Stimulated activated CD4-positive, alpha-beta T cell treated with anti-CD3 and anti-CD28 coated beads, TNF-alpha, amount 100 ng/mL, for 1 hour (primary cell): ENCODE measurements at places on chromosomes 5 and 9.

GRCh38 chr9:8844549-8844948 is 1045.0 kb upstream of the DMAC1 start:
- no peak for DNase-seq

GRCh38 chr5:177604116-177604521 is 4.2 kb downstream of the B4GALT7 start:
- DNase-seq: no peak

GRCh38 chr5:83034036-83034435 is 43.2 kb downstream of the TMEM167A start:
- no peak for DNase-seq

GRCh38 chr5:91521334-91521733 is 138.2 kb upstream of the ARRDC3 start:
- no peak for DNase-seq

- DNase-seq: no peak
These were observed 111.1 kb downstream of the WDR70 start for GRCh38 chr5:37490120-37490810.

GRCh38 chr9:21688108-21689102 is 114.0 kb upstream of the MTAP start:
- DNase-seq: no peak

DNA sequence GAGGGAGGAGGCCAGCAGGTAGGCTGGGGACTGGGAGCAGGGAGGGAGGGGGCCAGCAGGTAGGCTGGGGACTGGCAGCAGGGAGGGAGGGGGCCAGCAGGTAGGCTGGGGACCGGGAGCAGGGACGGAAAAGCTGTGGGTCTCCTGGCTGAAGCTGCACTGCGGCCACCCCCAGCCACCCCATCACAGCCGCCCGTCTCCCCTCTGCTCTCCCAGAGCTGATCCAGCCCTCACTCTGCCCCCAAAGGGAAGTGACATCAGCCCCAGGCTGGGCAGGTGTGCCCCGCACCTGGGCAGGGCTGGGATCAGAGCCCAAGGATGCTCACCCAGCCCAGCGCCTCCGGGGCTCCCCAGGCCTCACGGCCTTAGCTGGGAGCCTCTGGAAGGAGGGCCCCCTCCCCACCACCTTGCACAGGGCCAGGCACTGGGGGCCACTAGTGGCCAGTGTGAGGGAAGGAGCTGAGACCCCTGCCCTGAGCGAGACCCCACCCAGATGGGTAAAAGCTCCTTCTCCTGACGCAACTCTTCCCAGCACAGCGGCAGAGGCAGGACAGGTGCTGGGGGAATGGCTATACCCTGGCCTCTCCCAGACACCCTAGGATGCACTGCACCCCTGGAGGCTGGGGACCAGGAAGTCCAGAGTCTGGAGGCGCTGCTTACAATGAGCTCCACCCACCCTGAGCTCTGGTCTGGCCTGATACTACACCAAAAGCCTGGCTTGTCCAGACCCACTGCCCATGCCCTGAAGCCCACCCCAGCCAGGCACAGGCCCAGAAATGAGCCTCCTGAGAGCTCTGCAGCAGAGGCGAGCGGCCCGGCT is 11.6 kb downstream of the AGPAT2 start:
- DNase-seq: no peak

DNA sequence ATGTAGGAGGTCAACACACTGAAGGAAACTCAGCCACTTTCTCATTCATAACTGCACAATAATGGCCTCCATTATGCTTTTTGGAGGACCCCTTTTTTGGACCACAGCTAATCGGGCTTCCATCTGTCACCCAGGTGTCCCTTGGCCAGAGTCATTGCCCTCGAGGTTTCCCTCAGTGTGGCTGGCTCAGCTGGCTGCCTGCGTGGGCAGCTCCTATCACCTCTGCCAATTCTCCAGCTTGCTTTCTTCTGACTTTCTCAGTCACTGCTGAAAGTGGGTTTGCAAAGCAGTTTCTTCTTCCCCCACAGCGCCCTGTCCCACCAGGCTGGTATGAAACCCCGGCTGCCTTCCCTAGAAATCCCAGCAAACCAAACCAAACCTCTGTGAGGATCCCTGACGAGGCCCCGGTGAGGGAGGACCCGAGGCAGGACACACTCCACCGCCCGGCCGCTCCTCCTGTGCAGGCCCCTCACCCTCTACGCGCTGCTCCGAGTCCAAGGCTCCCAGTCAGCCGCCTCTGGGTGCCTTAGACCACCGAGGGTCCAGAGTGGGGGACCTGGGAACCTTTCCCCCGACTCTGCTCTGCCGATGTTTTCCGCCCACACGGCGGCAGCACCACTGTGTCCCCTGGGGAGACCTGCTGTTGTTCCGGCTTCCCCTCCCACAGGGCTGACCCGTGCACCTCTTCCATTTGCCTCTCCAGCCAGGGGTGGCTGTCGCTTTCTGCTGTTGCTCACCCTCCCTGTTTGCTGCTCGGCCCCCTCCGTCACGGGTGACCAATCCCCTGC is 109.5 kb downstream of the TENT4A start:
- DNase-seq: no peak

GRCh38 chr9:76452839-76453238 is 6.1 kb upstream of the GCNT1 start:
- no peak for DNase-seq

DNA sequence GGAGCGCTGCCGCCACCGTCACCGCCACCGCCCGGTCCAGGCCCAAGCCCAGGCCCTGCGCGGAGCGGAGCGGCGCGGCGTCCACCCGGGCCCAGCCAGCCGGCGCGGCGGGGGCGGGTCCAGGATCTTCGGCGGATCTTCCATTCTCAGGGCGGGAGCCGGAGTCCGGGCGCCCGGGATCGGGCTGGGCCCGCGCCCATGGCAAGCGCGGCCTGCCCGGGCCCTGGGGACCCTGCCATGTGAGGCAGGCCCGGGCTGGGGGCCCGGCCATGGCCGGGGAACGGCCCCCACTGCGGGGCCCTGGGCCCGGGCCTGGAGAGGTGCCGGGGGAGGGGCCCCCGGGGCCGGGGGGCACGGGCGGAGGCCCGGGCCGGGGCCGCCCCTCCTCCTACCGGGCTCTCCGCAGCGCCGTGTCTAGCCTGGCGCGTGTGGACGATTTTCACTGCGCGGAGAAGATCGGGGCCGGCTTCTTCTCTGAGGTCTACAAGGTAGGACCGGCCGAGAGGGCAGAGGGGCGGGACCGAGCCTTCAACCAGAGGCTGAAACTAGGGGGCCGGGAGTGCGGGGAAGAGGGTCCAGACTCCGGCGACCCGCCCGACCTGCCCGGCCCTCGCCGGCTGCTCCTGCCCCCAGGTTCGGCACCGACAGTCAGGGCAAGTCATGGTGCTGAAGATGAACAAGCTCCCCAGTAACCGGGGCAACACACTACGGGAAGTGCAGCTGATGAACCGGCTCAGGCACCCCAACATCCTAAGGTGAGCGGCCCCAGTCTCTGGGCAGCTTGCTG is 482 bp downstream of the TESK1 start:
- no peak for DNase-seq

DNA sequence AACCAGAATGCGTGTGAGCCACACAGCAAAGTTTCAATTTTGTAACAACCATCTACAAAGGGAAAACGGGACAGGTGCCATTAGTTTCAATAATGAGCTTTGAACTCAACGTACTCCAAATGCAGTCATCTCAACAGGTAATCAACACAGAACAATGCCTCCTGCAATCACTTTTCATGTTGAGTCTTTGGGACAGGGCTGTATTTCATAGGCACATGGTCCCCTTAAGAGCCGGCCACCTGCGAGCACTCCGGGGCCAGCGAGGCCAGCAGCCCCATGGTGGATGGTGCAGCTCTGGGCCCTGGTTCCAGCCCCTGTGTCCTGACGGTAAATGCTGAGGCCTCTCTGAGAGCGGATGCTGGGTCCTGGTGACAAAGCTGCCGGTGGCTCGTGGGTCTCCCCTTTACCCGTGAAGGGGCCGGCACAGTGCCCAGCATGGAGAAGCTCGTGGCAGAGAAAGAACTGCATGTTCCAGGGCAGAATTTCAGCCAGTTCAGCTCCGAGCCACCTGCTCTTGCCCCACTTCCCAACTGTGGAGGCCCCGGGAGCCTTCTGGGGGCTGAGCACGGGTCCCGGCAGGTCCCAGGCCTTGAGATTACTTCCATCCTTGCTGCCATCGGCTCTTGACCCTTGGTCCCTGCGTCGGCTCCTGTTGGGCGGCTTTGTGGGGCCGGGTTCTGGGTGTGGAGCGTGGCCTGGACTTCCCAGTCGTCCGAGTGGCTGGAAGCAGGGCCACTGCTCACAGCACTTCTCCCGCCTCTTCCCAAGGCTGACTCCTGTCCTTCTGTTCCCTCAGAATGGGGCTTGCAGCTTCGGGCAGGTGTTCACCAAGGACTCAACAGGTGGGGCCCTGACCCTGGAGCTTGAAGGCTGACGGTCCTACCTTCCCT is 26.1 kb upstream of the RNU6ATAC start:
- no peak for DNase-seq

GRCh38 chr5:129069292-129069691 is 25.3 kb upstream of the ISOC1 start:
- no peak for DNase-seq

DNA sequence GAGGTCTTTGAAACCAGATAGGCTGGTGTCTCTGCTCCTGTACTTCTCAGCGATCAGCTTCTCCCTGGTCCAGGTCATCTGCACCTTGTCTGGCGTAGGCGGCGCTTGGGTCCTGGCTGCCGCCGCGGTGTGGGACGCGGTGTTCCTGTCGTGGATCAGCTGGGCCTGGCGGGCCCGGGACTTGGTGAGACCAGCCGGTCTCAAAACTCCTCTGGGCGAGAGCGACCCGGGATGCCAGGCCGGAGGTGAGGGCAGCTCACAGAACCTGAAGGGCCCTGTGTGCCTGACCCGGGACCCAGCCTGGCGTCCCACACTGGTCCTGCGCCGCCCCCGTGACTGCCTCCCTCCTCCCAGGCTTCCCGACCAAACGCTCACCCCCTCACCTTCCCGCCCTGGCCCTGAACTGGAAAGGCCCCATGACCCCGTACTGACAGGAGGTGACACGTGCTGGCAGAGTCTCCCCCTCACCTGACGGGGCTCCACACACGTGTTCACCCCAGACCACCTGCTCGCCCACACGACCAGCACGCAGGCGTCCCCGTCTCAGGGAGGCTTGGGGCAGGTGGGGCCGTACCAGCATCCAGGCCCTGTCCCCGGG is 49.0 kb downstream of the NKD2 start:
- DNase-seq: no peak

DNA sequence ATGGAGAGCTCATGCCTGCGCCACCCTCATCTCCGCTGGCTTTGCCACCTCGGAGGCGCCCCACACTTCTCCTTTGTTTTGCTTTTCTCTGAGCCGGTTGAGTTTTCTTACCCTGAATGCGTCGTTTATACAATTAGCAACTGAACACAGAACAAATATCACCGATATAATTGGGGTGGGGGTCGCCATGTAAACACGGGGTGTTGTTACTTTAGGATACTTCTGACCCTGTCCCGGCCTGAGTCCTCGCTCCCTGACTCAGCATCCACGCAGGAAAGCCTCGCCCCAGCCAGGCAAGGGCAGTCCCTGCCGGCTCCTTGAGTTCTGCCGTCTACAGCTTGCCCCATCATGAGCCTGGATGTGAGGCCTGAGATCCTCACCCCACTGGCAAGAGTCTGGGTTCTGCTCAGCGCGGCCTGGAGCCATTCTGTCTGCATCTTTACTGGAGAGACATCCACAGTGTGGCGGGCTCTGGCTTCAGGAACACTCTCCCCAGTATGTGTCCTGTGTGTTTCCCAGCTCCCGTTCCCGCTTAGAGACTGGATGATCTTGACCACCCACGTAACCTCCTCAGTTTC is 5.5 kb downstream of the NKX2-5 start:
- DNase-seq: no peak

DNA sequence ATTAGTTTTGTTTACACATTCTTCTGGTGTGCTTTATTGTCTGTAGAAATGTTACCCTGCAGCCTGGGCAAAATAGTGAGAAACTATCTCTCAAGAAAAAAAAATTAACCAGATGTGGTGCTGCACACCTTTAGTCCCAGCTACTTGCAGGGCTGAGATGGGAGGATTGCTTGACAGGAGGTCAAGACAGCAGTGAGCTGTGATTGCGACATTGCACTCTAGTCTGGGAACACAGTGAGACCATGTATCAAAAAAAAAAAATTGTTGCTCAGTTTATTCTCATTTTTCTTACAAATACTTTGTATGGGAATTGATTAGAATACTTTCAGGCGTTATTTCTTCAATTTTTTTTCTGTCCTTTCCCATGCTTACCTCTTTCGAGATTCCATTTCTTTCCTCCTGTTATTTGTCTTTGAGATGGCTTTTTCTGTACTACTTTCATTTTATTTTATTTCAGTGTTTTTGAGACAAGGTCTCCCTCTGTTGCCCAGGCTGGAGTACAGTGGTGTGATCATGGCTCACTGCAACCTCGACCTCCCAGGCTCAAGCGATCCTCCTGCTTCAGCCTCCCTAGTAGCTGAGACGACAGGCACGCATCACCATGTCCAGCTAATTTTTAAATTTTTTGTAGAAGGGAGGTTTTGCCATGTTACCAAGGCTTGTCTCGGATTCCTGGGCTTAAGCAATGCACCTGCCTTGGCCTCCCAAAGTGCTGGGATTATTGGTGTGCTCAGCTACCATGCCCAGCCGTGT is 24.9 kb downstream of the TENT2 start:
- DNase-seq: no peak

DNA sequence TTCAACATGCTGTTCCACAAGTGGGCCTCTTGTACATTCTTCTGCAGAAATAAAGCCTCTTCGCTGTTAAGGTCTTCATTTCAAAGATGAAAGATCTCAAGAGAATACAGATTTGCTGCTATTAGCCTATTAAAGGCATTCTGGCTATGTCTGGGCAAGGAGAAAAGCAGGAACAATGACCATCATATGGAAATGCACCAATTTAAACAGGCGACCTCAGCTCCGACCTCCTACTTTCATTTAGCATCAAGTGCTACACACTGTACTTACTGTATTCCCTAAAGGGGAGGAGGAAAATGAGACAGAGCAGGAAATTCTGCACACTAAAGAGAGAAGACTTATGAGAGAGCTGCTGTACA is 64.8 kb downstream of the HABP4 start:
- DNase-seq: no peak

GRCh38 chr9:38091310-38092199 is 22.5 kb upstream of the SHB start:
- no peak for DNase-seq

- no peak for DNase-seq
These were observed 135.1 kb upstream of the ERCC6L2 start for GRCh38 chr9:95740217-95741004.

- DNase-seq: no peak
These were observed 179.9 kb downstream of the COX7C start for GRCh38 chr5:86797677-86798076.

DNA sequence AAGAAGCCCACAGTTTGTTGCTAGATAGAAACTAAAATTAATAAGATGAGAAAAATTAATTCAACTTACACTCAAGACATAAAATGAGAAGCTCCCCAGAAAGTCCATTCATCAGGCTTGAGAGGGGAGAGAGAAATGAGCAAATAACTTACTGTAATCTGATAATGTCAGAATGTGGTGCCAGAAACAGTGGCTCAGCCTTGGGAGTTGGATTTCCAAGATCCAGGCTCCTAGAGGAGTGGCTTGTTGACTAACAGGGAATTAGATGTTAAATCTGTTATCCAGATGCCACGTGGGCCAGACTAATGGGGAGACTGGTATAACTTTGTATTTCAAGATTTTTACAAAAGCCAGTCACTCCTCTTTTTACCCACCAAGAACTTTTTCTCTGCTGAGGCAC is 458.2 kb downstream of the GADD45G start:
- no peak for DNase-seq

- DNase-seq: no peak
These were observed 118.1 kb upstream of the CCDC112 start for GRCh38 chr5:115414406-115415142.

GRCh38 chr9:90033028-90033650 is 428.3 kb downstream of the GADD45G start:
- DNase-seq: no peak

GRCh38 chr5:90983148-90983547 is 400.0 kb downstream of the ARRDC3 start:
- no peak for DNase-seq

- no peak for DNase-seq
These were observed 3.0 kb downstream of the CCDC187 start for GRCh38 chr9:136300866-136301265.
